ENCODE measurements at places on chromosomes 3 and 15.

- peaks cover 2% of the 10 kb centered on the region for H3K36me3 ChIP-seq
- DNase-seq: no peak
- peaks cover 2% of the 10 kb centered on the region for H3K27me3 ChIP-seq
- no peak overlapping the region for H3K27ac ChIP-seq
- no peak overlapping the region for H3K4me3 ChIP-seq
These were observed 329.3 kb downstream of the TBL1XR1 start for GRCh38 chr3:176867681-176868663.

DNA sequence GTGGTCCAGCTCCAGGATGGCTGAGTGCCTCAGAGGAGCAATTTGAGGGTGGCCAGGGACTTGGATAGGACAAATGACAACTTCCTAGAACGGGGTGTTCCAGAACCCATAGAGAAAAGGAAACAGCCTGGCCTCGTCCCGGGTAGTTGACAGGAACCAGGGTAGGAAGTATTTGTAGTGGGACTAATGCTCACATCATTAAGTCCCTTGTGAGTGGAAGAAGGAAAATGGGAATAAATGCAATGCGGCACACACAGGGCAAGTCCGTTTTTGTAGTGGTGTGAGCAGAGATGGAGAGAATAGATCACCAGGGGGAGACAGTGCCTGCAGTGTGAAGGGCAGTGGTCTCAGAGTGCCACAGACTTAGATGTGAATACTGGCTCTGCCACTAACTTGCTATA lies 19.6 kb downstream of the TIMP4 start:
- peaks cover 3% of the 10 kb centered on the region for H3K4me1 ChIP-seq
- H3K36me3 ChIP-seq: no peaks in the 10 kb centered on the region
- H3K4me3 ChIP-seq: no peak overlapping the region
- DNase-seq: no peak

GRCh38 chr3:123067689-123068600 lies 1.1 kb downstream of the PDIA5 start:
- H3K27ac ChIP-seq: no peak overlapping the region
- H3K27me3 ChIP-seq: no peaks in the 10 kb centered on the region
- no peaks in the 10 kb centered on the region for H3K36me3 ChIP-seq
- peak; percentile 6 for DNase-seq
- peaks cover 12% of the 10 kb centered on the region for H3K4me1 ChIP-seq

GRCh38 chr3:120673116-120673515 lies 8.9 kb downstream of the HGD start:
- peaks cover 2% of the 10 kb centered on the region for H3K36me3 ChIP-seq
- H3K4me1 ChIP-seq: peaks cover under 1% of the 10 kb centered on the region
- no peak overlapping the region for H3K27ac ChIP-seq

DNA sequence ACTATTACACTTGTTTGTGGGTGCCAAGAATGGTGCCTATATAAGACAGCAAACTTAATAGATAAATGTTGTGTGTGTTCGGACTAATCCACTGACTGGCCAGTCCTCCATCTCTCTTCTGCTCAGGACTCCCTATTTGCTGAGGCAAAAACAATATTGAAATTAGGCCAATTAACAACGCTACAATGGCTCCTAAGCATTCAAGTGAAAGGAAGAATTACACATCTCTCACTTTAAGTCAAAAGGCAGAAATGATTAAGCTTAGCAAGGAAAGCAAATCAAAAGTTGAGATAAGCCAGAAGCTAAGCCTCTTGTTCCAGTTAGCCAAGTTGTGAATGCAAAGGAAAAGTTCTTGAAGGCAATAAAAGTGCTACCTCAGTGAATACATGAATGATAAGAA lies 126.9 kb downstream of the CCNL1 start:
- H3K27me3 ChIP-seq: no peaks in the 10 kb centered on the region
- DNase-seq: no peak
- no peak overlapping the region for H3K4me3 ChIP-seq
- peaks cover 3% of the 10 kb centered on the region for H3K36me3 ChIP-seq
- peaks cover 16% of the 10 kb centered on the region for H3K4me1 ChIP-seq
- H3K27ac ChIP-seq: no peak overlapping the region

DNA sequence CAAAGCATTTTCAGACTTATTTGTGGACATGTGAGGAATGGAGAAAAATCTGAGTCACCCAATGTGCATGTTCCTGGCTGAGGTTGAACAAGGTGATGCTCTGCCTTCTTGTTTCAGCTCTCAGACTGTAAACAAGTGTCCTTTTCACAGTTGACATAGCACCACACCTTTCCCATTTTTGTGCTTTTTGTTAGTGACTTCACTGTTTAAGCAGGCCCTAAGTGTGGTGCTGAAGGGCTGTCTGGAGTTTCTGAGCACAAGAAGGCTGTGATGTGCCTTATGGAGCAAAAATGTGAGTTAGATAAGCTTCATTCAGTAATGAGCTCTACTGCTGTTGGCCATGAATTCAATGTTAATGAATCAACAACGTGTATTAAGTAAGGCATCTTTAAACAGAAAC lies 20.4 kb downstream of the ABI3BP start:
- no peak overlapping the region for H3K27ac ChIP-seq
- H3K36me3 ChIP-seq: no peaks in the 10 kb centered on the region
- H3K27me3 ChIP-seq: peaks cover 4% of the 10 kb centered on the region
- no peaks in the 10 kb centered on the region for H3K4me1 ChIP-seq

DNA sequence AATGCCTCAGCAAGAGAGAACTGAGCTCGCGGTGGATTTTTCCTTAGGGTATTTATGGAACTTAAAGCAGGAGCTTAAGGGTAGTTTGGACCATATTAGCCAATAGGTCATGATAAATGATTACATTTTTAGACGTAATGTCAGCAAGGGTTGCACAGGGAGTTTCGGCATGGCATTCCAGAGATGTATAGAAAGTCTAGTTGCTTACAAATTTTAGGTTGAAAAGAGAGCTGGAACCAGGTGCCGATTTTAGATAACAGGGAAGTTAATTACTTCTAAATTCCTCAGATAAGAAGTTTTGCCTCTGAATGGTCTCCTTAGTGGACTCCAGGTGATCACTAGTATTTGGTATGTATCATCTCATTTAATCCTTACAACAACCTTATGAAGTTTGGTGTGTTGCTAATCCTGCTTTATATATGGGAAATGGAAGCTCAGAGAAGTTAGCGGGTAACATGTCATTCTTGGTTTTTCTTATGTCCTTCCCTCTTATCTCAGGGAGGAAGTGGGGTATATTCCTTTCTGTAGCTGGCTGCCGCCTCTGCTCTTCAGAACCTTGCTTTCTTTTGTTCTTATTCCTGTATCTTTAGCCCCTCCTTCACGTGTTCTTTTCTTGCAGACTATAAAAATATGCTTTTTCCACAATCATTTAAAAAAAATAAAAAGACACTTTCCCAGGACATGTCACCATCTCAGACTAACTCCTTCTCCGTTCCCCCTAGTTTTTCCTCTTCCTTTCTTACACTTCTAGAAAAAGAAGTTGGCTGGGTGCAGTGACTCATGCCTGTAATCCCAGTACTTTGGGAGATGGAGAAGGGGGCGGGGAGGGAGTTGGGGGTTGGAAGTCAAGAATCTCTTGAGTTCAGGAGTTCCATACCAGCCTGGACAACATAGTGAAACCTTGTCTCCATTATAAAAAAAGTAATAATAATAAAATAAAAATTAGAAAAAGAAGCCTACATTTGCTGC lies 25.7 kb downstream of the IQGAP1 start:
- DNase-seq: no peak
- H3K4me1 ChIP-seq: peaks cover 52% of the 10 kb centered on the region
- H3K27ac ChIP-seq: peak overlapping the region; percentile 84
- H3K27me3 ChIP-seq: no peaks in the 10 kb centered on the region
- H3K36me3 ChIP-seq: peaks cover 35% of the 10 kb centered on the region
- no peak overlapping the region for H3K4me3 ChIP-seq

DNA sequence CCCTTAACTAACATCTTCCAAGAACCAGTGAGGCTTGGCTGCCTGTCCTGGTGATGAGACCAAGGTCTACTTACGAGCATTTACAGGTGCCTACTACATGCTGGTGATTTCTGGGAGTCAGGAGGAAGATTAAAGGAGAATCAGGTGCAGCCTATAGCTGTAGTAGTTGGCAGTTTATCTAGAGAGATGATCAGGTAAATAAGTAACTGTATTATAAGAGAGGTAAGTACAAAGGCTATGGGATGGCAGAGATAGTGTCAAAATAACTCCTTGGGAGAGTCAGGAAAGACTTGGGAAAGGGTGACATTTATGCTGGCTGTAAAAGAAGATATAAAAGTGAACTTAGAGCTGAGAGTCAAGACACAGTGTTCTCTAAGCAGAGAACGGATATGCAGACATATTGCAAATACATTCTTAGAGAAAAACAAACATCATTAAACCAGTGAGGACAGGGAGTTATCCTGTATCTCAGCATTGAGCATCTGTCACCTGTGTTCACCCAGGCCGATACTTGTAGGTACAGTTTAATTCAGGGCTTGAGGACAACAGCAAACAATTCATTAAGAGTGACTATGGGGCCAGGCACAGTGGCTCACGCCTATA lies 49.7 kb upstream of the ACP3 start:
- DNase-seq: no peak
- no peak overlapping the region for H3K4me3 ChIP-seq
- peaks cover 8% of the 10 kb centered on the region for H3K27me3 ChIP-seq

DNA sequence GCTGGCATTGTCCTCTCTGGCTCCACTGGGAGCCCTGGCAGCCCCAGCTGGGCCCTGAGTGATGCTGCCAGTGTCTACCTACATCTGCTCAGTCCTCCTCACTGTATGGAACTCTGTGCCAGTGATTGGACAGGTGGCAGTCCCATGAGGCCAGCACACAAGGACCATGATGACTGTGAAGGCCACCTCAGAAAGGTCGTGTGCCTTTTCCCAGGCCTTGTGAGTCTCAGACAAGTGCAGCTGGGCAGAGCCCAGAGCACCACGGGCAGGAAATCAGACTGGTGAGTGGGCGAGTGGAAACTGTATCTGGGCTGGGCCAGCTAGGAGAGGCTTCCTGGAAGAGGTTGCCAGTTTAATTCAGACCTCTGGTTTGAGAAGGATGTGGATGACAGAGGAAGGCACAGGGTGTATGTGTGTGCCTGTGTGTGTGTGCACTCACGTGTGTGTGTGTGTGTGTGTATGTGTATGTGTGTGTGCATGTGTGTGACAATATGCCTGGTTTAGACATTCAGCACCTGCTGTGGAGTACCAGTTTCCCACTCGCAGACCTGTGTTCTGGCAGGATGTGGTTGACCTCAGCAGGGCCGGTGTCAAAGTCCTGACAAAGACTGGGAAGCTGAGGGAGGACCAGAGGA lies 7.0 kb downstream of the MAPKAPK3 start:
- H3K27me3 ChIP-seq: no peaks in the 10 kb centered on the region
- no peak for DNase-seq
- peak overlapping the region; percentile 69 for H3K27ac ChIP-seq
- peak overlapping the region; percentile 58 for H3K4me3 ChIP-seq

- H3K27ac ChIP-seq: no peak overlapping the region
- DNase-seq: no peak
- H3K4me3 ChIP-seq: no peak overlapping the region
- no peaks in the 10 kb centered on the region for H3K4me1 ChIP-seq
These were observed 10.2 kb upstream of the GATA2 start for GRCh38 chr3:128503164-128503651.

DNA sequence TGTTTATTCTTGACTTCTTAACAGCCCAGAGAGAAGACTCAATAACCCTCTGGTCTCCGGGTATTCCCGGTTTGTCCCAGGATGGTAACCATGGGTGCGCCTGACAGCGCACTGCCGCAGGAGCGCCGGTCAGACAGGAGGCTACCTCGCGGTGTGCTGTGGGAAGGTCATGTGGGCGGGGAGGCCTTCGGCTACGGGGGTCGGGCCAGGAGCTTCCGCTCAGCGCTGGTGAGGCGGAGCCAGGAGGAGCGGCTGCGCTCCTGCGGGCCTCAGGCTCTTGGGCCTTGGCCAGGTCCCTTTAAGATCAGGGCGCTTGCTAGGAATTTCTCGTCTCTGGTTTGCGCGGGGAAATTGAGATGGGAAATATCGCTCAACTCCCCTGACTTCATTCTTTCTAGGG lies 182.3 kb upstream of the NDN start:
- H3K36me3 ChIP-seq: no peaks in the 10 kb centered on the region
- no peaks in the 10 kb centered on the region for H3K27me3 ChIP-seq
- DNase-seq: no peak
- H3K27ac ChIP-seq: no peak overlapping the region
- no peak overlapping the region for H3K4me3 ChIP-seq
- H3K4me1 ChIP-seq: no peaks in the 10 kb centered on the region

DNA sequence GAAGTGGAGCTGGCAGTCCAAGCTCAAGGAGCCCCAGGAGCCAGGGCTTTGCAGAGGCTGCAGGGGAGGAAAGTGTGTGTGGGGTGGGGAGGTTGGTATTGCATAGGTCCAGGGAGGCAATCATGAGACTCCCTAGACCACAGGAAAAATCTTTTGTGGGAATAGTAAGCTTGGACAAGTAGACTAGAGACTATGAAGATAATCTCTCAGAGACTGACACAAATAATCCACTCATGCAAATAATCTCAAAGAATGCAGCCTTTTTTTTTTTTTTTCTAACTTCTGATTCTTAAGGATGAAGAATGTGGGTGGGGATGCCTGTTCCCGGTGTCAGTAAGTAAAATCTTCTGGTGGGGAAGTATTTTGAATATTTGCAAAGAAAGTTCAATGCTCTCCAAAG lies 113.7 kb downstream of the GREM1 start:
- H3K36me3 ChIP-seq: no peaks in the 10 kb centered on the region
- H3K4me1 ChIP-seq: peaks cover 10% of the 10 kb centered on the region
- no peak for DNase-seq
- H3K27ac ChIP-seq: no peak overlapping the region
- peaks cover 3% of the 10 kb centered on the region for H3K27me3 ChIP-seq
- no peak overlapping the region for H3K4me3 ChIP-seq

Measured in memory B cell (primary cell).